ENCODE measurements at places on chromosomes 7 and 10.

DNA sequence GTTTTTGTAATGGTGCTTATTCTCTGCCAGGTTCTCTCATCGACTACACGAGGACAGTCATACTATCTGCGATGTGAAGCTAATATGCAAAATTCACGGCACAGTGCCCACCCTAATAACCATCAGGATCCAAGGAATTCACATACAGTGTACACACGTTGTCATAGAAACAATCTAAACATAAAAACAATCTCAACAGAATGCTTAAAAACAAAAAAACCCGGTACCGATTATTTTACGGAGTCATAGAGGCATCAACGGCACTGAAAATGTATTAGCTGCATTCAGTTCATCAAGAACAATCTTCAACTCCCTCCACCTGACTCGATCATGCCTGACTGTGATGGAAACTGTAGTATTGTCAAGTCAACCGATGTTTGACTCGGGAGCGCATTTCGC, 628 bp downstream of the MRPS33 start:
- DNase-seq, result peak; percentile 45

GRCh38 chr7:1843271-1843861, 173.3 kb downstream of the ELFN1 start:
- no peak for DNase-seq

GRCh38 chr10:127614484-127615017, 65.4 kb downstream of the NPS start:
- DNase-seq, result no peak

DNA sequence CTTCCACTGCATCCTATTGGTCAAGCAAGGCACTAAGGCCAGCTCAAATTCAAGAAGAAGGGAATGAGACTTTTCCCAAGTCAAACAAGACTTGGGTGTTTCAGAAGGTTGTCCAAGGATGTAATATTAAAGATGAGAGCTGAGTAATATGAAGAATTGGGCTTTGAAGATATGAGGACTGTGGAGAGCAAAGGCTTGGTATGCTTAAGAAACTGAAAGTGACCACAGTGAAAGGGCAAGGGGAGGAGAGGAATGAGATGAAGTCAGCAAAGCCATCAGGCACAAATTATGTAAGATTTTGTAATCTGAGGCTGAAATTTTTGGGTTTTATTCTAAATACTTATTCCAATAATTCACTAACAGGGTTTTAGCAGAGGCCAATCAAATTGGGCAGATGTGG, 38.6 kb upstream of the NPY start:
- DNase-seq, result no peak

GRCh38 chr7:23235813-23236221, 10.8 kb upstream of the GPNMB start:
- DNase-seq, result no peak

DNA sequence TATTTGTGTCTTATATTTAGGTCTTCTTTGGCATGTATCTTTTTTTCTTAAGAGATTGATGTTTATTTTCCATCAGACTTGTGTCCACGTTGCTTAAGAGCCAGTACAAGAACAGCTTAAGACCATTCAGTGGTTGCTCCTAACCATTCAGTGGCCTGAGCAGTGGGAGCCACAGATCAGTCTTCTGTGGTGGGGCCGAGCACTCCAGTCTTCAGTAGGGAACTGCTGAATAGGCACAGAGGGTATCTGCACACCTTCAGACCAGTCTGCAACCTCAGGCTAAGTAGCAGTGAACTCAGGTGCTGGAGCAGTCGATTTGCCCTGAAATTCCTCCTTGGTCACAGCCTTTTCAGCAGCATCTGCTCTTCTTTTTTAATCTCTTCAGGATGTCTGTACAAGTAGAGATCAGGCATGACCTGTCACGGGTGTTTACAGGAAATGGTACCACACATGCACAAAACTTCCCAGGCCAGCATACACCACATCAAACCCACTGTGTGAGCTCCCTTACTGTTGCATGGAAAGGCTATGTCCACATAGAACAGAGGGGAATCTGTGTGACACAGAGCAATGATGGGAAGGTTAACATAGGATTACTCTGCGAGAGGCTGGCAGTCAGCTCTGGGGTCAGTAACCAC, 51.5 kb downstream of the FAM107B start:
- DNase-seq, result no peak

DNA sequence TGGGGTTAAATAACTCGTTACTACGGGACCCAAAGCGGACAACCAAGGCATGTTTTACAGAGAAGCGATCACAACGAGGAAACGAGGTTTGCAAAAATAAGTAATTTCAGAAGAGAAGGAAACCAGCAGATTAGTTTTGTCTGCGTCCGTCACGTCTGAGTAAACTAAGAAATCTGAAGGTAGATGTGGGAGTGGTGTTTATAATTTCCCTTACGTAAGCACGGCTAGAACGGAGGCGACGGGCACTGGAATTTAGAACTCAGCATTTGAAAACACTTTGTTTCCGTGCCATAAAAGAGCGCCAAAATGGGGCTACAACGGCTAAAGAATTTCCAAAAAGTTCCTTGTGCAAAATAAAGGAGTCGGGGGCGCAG, 718 bp upstream of the UMAD1 start:
- peak; percentile 33 for DNase-seq

- peak; percentile 88 for DNase-seq
Measured at GRCh38 chr7:18019555-18019954, 8.1 kb downstream of the PRPS1L1 start.

GRCh38 chr7:126774077-126774476, 478.7 kb downstream of the GRM8 start:
- no peak for DNase-seq

DNA sequence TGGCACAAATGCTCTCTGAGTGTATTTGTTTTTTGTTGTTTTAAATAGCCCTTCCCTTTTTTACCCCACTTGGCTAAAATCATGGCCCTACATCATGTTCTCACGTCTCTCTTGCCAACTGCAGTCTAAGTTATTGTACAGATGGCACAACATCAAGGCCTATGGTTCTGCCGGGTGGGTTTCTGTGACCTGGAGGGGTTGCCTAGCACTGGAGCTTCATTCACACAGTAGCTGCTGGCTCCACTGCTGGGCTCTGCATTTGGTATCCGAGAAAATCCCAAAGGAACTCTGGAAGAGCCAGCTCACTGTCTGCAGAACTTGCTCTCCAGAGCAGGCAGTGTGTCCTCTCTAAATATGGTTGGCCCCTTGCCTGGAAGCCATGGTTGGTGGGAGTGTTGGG, 120.6 kb downstream of the LRRC4 start:
- DNase-seq, result no peak

DNA sequence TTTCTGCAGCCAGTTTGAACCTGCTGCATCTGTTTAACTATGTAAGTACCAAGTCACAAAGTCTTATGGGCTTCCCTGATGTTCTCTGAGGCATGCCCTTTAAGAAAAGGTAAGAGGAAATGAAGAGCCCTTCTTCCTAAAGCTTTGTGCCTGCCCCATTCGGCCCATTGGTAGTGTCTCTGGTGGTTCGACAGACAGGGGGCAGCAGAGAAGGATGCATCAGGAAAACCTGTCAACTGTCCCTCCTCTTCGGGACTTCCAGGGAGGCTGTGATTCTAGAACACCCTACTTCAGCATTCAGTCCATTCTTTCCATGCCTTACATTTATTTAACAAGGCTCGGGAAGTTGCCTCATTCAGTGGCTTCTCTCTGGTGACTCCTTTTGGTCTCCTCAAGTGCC, 1.9 kb upstream of the SFRP4 start:
- DNase-seq, result no peak

DNA sequence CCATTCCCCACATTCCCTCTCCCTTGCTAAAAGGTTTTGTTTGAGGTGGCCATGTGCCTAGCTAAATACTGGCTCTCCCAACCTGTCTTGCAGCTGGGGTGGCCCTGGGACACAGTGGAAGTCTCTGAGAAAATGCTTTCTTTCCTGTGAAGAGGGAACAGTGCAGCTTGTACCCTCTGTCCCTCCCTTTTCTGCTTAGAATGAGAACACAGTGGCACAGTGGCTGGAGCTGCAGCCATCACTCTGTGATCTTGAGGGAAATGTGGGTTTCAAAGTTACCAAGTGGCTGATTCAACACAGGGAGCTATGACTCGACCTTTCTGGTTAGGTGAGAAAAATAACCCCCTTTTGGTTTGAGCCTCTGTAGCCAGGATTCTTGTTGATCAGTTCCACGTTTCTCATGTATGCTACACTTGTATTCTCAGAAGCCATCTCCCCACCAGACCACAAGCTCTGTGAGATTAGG, 62.7 kb upstream of the CARD11 start:
- DNase-seq, result no peak

DNA sequence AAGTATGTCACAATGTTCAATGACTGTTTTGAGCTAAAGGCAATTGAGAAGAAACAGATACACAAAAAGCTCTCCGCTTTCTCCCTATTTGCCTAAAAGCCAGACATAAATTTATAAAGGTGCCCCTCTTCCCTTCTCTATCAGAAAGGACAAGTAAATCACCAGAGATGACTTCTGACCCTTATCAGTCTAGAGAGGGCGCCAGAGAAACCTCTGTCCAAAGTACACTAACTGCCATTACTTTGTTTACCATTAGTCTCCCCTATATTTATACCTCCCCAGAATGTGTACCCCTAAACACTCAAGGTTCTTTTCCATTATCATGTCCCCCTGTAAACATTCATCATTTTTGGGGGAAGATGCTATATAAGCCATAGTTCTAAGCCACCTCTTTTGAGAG, 49.3 kb downstream of the TPK1 start:
- peak; percentile 18 for DNase-seq

- DNase-seq, result no peak
Measured at GRCh38 chr10:124279298-124279697, 139.4 kb downstream of the OAT start.

- peak; percentile 93 for DNase-seq
Measured at GRCh38 chr10:34121781-34122622, 693.1 kb downstream of the PARD3 start.

GRCh38 chr10:44173608-44173894, 211.3 kb downstream of the CXCL12 start:
- DNase-seq, result no peak

DNA sequence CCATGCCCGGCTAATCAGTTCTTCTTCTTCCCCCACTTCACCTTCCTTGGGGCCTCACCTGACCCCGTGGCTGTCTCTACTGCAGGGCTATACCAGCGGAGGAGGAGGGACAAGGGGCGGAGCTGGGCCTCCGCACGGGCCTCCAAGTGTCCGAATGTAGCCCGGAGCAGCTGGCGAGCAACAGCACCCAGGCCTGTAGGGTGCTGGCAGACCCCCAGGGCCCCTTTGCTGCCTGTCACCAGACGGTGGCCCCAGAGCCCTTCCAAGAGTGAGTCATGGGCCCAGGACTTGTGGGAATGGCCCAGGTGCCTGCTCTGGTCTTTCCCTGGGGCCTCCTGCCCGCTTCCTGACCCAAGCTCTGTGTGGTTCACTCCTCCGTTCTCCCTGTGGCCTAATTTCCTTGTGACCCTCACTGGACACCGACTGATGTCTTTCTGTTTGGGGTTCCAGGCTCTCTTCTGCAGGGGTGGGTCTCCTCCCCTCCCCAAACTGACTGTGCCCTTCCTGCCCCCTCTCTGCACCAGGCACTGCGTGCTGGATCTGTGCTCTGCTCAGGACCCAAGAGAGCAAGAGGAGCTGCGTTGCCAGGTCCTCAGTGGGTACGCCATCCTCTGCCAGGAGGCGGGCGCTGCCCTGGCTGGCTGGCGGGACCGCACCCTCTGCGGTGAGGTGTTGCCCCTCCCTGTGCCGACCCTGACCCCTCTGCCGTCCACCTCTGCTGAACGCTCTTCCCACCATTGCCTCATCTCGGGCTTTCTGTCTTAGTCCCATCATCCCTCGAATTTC, 35.2 kb downstream of the EPHB4 start:
- DNase-seq, result no peak

GRCh38 chr10:7649673-7650300, 17.0 kb downstream of the ITIH5 start:
- no peak for DNase-seq

DNA sequence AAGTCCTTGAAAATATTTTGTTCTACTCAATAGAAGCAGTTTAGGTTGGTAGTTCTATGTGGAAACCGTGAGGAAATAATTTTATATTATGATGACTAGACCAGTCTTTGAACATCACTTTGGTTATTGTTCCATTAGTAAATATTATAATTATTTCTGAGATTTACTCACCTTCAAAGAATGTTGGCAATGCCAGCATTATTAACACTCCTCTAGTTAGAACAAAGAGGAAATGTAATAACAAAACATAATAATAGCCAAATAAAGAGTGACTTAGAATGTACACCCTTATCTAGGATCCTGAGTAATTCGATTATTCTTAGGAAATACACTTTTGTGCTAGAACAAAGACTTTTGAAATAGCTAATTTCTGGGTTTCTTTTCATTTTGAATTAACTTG, 121.1 kb downstream of the CFTR start:
- no peak for DNase-seq

DNA sequence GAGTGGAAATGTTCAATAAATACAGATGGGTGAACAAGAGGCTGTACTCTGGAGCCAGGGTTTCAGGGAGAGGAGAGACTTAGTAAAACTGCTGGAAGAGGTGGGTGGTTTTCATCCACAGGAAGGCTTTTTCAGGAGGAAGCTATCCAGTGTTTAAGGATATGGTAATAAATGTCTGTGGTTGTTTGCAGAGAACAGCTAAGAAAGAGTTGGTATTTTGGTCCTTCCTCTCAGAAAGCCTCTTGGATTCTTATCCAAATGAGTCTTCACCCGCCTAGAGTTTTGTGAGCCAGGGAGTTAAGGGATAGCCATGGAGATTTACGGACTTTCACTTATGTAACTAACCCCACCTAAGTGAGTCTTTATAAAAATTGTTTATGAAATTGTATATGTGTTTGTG, 95.7 kb downstream of the GNAI1 start:
- DNase-seq, result no peak

DNA sequence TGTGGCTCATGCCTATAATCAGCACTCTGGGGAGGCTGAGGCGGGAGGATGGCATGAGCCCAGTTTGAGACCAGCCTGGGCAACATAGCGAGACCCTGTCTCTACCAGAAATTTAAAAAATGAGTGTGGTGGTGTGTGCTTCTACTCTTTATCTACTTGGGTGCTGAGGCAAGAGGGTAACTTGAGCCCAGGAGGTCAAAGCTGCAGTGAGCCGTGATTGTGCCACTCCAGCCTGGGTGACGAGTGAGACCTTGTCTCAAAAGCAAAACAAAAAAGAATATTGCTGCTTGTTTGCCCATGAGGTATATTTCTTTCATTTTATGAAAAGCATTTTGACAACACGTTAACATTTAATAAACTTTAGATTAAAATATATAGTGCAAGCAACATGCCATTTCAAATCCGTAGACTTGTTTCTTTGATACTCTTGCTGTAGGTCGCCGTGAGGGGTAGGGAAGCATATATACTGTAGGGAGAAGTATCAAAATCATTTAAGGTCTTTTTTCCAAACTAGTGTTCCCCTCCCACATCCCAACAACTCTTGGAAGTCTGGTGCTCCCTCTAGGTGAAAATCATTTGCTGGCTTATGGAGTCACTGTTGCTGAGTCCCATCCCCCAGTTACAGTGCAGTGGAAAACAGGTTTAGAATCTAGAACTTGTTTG, 4.3 kb upstream of the LSMEM1 start:
- DNase-seq, result no peak

GRCh38 chr7:10740805-10741204, 232.9 kb upstream of the PHF14 start:
- DNase-seq, result no peak

GRCh38 chr7:30180718-30181117, 45.9 kb downstream of the MTURN start:
- no peak for DNase-seq
